ENCODE measurements at places on chromosomes 5 and 9. TPM values are rescaled to one million over a fixed set of nuclear protein-coding genes. Genes with fewer than 3 reads are reported as not detected.
A peak's percentile ranks its signal among the peaks of the same experiment; 100 is the strongest.

DNA sequence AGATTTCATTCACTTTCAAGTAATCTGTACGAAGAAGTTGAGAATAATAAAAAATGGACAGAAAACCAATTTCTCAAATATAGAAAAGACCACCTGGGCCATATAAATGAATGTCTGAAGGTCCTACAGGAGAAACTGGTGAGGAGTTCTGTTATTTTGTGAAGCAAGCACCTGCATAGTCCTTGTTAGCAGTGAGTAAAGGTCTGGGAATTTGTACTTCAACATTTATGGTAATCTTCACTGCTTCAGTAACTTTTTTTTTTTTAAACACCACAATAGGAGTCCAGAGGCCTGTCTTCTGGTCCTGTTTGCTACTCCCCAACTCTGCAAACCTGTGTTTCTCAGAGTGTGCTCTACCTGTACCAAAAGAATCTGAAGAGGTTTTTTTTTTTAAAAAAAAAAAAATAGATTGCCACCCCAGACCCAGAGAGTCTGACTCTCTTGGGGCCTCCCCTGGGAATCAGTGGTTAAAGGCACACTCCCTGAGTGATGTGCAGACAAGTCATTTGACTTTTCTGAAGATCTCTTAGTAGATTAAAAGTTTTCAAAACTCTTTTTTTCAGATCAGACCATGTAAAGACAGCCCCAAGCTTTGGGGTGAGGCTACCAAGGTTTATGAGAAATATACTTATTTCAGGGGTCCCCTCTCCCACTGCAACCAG, 55.5 kb downstream of the FAM81B start:
- H3K4me1 ChIP-seq, result no peaks in the 10 kb centered on the region
- DNase-seq, result no peak
- peaks cover 2% of the 10 kb centered on the region for H3K27me3 ChIP-seq

GRCh38 chr5:179504191-179504590, 46.2 kb upstream of the RUFY1 start:
- no peak overlapping the region for H3K4me3 ChIP-seq
- no peaks in the 10 kb centered on the region for H3K36me3 ChIP-seq
- no peaks in the 10 kb centered on the region for H3K4me1 ChIP-seq
- H3K27me3 ChIP-seq, result peaks cover 17% of the 10 kb centered on the region
- DNase-seq, result no peak
- H3K27ac ChIP-seq, result no peak overlapping the region

- DNase-seq, result peak; percentile 70
- no peak overlapping the region for H3K4me3 ChIP-seq
- H3K27me3 ChIP-seq, result peaks cover 20% of the 10 kb centered on the region
- H3K4me1 ChIP-seq, result no peaks in the 10 kb centered on the region
These were observed 64.6 kb downstream of the ABCA1 start for GRCh38 chr9:104863180-104863883.

The TLX3 gene
- not detected for total RNA-seq

The ROR2 gene
- total RNA-seq, result 33.6 TPM

The SLC36A2 gene
- not detected for total RNA-seq

The C9 gene
- total RNA-seq, result 0.51 TPM

DNA sequence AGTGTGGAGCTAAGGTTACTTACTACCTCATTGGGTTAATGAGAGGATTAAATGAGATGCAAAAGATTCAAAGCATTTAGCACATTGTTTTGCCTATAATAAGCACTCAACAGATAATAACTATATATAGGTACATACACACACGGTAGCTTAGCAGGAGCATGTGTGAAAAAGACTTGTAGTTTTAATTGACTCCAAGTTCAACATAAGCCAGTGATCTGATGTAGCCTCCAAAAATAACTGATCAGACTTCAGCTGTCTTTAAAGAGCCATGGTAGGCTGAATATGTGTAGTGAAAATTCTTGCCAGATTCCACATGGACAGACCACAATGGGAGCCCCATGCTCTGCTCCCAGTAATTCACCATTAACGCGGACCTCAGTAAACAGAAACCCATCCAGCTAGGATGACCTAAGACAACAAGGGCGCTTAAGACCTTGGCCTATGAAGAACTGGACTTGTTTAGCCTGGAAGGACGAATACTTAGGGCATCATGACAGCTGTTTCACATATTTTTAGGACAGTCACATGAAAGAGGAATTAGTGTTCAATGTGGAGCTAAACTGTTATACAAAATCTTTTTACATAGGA, 115.1 kb upstream of the ZNF366 start:
- H3K4me3 ChIP-seq, result no peak overlapping the region
- H3K36me3 ChIP-seq, result no peaks in the 10 kb centered on the region
- H3K4me1 ChIP-seq, result no peaks in the 10 kb centered on the region
- H3K27me3 ChIP-seq, result no peaks in the 10 kb centered on the region
- no peak for DNase-seq
- H3K27ac ChIP-seq, result no peak overlapping the region

GRCh38 chr5:132265336-132266030, 8.0 kb downstream of the PDLIM4 start:
- peaks cover 21% of the 10 kb centered on the region for H3K36me3 ChIP-seq
- H3K27me3 ChIP-seq, result no peaks in the 10 kb centered on the region
- no peak overlapping the region for H3K4me3 ChIP-seq
- H3K27ac ChIP-seq, result no peak overlapping the region
- H3K4me1 ChIP-seq, result peaks cover 38% of the 10 kb centered on the region

DNA sequence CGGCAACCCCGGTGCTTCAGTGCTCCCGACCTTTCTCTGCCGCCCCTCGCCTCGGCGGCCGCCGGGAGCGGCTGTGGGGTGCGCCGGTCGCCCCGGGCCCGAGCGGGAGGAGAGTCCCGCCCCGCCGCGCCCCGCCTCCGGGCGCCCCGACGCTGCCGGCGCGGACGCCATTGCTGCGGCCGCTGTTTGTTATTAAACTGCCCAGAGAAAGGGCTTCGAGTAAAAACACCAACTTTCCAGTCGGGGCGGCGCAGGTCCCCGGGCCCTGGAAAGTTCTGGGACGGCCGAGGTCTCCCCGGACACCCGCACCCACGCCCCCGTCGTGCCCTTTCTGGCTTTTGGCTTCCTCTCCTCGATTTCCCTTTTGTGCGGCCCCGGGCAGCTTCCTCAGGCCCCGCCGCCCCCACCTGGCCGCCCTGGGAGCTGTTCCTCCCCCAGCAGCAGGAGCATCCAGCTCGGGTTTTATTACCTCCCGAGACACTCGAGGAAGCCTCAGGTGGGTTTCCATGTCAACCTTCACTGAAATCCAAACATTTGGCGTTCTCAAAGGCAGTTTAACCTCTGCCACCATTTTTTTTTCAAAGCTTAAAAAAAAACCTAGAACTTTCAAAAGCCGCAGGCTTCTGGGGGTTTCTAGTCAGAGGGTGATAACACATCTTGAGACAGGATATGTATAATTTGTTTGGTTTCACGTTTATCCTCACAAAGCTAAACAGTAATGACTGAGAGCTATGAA, 334.4 kb downstream of the CWC27 start:
- no peaks in the 10 kb centered on the region for H3K36me3 ChIP-seq
- no peak for DNase-seq

- H3K4me1 ChIP-seq, result no peaks in the 10 kb centered on the region
- H3K36me3 ChIP-seq, result no peaks in the 10 kb centered on the region
- H3K27me3 ChIP-seq, result peaks cover 31% of the 10 kb centered on the region
- DNase-seq, result no peak
- H3K4me3 ChIP-seq, result no peak overlapping the region
These were observed 5.3 kb downstream of the ADAMTS2 start for GRCh38 chr5:179339996-179340395.

- peaks cover 72% of the 10 kb centered on the region for H3K36me3 ChIP-seq
- DNase-seq, result no peak
These were observed 26.3 kb upstream of the FAM120AOS start for GRCh38 chr9:93479726-93480125.

The TRAF1 gene
- 0.38 TPM for total RNA-seq

- no peaks in the 10 kb centered on the region for H3K36me3 ChIP-seq
- no peaks in the 10 kb centered on the region for H3K4me1 ChIP-seq
- H3K4me3 ChIP-seq, result no peak overlapping the region
- H3K27ac ChIP-seq, result no peak overlapping the region
- DNase-seq, result no peak
- peaks cover 4% of the 10 kb centered on the region for H3K27me3 ChIP-seq
These were observed 186.6 kb upstream of the ADAMTS16 start for GRCh38 chr5:4953576-4953975.

The BAAT gene
- total RNA-seq, result 0.27 TPM

DNA sequence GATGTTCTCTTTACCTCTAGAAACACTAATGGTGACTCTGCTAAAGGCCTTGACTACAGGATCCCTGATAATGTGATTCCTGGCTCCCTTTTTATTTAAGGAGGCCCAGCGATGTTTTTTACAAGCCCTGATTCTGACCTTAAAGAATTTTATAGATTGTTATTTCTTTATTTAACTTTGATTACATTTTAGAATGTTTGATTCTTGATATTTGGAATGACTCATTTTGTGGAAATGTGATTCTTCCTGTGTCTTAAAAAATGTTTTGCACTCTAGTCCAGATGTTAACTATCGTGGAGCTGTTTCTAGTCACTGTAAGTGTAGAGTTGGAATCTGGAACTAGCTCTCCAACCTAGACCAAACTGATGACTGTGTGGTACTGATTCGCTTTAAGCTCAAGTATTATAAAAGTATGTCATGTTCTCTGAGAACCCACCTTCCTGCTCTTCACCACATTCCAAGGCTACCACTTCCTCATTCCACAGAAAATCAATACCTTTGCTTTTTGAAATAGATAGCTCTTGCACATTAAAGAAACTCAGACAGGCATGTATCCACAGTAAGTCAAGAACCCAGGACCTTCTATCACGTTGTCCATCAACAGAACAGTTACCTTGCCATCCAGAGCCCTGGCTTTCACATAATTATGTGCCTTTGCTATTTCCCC, 65.2 kb downstream of the JMY start:
- no peak for DNase-seq
- no peaks in the 10 kb centered on the region for H3K4me1 ChIP-seq
- no peak overlapping the region for H3K27ac ChIP-seq
- no peak overlapping the region for H3K4me3 ChIP-seq
- H3K27me3 ChIP-seq, result no peaks in the 10 kb centered on the region
- H3K36me3 ChIP-seq, result peaks cover 10% of the 10 kb centered on the region

The ADGRD2 gene
- not detected for total RNA-seq

DNA sequence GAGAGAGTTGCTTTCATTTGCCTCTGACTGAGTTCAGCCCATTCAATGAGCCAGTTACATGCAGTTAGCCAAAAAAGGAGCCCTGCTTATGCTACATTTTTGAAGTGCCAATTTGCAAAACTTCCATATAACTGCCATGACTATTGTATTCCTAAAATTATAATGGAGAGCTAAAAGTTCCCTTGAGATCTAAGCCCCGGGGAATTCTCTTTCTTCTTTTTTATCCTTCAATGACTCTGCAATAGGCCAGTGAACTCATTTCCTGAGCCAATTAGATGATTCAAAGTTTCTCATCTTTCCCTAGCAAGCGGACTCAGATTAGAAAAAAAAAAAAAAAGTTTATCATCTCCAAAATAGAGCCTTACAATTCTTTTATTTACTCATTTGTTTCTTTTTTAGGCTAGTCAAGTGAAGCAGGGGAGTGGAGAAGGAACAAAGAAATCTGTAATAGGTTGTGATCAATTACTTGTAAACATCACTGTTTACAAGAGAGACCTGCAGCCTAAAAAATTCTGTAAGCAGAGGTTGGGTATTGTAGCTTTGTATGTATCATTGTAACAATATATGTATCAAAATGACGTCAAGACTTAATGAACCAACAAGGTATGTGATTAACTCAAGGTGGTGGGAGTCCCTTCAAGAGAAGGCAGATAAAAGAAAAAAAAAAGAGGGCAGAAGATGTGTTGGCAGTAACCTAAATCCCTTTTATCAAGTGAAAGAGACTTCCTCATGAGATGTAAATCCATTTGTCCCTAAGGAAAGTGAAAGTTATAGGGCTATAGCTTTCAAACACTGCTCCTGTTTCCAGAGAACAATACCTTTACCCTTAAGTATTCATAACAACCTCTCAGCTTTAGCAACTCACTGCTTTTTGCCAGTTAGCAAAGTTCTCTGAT, 48.7 kb upstream of the HOMER1 start:
- no peak overlapping the region for H3K27ac ChIP-seq
- no peaks in the 10 kb centered on the region for H3K4me1 ChIP-seq
- H3K27me3 ChIP-seq, result no peaks in the 10 kb centered on the region
- no peak overlapping the region for H3K4me3 ChIP-seq
- no peak for DNase-seq

Measured in K562 (cell line).